ENCODE measurements at places on chromosomes 3 and 15.

DNA sequence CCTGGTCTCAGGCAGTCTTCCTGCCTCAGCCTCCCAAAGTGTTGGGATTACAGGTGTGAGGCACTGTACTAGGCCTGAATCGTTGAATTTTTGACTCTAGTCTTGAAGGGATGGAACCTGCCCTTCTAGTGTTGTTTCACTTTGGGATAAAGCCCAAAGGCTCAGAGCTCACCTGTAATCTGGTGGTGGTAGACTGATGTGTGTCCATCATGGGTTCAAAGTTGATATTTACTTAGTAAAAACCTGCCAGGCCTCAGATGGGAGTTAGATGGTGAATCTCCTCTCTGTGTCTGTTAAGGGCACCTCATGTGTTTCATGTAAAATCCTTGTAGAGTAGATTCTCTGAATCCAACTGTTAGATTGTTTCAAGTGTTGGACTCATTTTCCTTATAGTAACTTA lies 41.1 kb downstream of the FNDC3B start:
- no peak for DNase-seq

GRCh38 chr3:127964816-127965215 lies 49.8 kb downstream of the KBTBD12 start:
- no peak for DNase-seq

- no peak for DNase-seq
Observed at GRCh38 chr3:31841515-31841914, 139.5 kb downstream of the OSBPL10 start.

- no peak for DNase-seq
Observed at GRCh38 chr15:72354496-72354895, 21.3 kb downstream of the HEXA start.

GRCh38 chr3:156024904-156025533 lies 95.4 kb upstream of the KCNAB1 start:
- DNase-seq, result no peak

- peak; percentile 2 for DNase-seq
Observed at GRCh38 chr3:120460862-120461261, 10.1 kb upstream of the FSTL1 start.

DNA sequence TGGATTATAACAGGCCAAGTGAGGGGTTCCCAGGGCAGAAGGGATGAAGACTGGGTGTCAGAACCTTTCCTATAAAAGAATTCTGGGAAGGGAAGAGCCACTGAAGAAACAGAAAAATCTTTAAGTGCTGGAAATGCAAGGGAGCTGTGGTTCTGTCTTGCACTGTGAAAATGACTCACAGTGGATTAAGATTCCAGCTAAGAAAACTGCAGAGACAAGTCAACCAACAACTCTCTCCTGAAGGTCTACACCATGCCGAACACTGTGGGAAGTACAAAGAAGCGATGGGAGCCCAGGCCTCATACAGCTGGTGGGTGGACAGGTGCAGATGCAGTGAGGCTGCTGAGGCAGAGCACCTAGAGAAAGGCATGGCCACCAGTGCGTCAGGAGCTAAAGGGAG lies 27.7 kb downstream of the ZDHHC3 start:
- DNase-seq, result no peak

- no peak for DNase-seq
Observed at GRCh38 chr3:192795021-192795420, 67.7 kb upstream of the FGF12 start.

DNA sequence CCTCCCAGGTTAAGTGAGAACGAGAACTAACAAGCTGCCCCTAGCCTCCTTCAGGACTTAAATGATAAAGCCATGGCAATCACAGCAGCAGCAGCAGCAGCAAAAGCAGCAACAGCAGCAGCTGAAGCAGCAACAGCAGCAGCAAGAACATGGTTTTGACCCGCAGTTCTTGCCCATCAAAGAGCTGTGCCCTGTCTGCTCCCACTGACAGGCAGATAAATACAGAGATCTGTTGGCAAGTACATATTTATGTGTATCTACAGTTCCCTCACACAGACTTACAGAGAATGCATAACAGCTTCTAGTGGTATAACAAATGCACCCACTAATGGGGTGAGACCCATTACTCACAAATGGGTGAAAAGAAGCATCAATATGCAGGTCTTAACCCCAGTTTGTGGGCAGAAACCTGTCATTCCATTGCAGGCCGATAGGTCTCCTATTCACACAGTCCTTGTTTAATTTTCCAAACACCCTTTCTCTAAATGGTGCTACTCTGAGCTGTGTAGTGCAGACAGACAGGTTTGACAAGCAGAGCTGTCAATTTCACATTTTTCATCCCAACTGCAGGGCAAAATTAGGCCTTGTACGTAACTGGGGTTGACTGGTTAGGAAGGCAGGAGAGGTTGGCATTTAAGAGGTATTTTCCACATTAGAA lies 316.3 kb downstream of the TIGIT start:
- no peak for DNase-seq

DNA sequence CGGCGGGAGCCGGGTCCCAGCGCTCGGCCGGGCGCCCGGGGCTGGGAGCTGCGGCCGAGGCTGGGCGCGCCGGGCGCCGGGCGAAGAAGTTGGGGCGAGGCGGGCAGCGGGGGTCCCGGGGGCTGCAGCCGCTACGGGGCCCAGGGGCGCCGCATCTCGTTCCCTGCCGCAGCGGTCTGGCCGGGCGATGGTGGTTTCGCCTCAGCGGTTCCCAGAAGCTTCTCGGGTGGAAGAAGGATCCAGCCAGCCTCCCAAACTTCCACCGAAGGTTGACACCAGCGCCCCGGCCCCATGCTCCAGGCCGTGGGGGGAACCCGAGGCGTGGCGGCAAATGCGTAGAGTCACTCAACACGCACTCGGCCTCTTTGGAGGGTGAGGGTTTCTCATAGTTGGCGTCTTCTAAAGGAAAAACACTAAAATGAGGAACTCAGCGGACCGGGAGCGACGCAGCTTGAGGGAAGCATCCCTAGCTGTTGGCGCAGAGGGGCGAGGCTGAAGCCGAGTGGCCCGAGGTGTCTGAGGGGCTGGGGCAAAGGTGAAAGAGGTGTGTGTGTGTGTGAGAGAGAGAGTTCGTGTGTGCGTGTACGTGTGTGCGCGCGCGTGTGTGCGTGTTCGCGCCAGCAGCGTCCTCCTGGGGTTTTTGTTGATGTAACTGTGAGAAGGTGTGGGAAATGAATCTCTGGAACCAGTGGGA lies 940 bp downstream of the BOC start:
- no peak for DNase-seq

DNA sequence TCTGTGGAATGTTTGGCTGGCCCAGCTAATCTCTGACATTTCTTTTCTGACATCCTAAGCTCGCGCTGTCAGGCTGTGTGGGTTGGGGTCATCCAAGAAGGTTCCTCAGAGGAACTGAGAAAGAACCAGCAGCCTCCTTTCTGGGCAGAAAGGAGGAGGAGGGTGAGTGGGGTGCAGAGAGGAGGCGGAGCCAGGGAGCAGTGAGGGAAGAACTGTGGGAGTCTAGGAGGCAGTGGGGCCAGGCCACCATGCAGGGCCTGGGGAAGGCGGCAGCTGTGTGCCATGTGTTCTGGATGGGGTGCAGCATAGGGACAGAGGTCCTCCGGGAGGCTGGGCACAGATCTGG lies 5.3 kb downstream of the SEMA7A start:
- DNase-seq, result no peak

- DNase-seq, result no peak
Observed at GRCh38 chr3:59699648-59700320, 650.0 kb upstream of the CFAP20DC start.

GRCh38 chr15:51075364-51075763 lies 19.3 kb downstream of the TNFAIP8L3 start:
- DNase-seq, result peak; percentile 24

DNA sequence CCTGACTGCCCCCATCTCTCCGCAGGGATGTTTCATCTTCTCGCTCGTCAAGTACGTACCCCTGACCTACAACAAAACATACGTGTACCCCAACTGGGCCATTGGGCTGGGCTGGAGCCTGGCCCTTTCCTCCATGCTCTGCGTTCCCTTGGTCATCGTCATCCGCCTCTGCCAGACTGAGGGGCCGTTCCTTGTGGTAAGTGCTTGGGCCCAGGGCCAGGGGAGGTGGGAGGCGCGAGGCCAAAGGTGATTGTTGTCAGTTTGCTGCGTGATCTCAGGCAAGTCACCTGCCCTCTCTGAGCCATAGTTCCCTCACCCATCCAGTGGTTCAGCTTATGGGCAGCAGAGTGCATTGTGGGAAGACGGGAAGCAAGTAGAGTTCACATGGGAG lies 58.5 kb downstream of the GRIP2 start:
- DNase-seq, result no peak

DNA sequence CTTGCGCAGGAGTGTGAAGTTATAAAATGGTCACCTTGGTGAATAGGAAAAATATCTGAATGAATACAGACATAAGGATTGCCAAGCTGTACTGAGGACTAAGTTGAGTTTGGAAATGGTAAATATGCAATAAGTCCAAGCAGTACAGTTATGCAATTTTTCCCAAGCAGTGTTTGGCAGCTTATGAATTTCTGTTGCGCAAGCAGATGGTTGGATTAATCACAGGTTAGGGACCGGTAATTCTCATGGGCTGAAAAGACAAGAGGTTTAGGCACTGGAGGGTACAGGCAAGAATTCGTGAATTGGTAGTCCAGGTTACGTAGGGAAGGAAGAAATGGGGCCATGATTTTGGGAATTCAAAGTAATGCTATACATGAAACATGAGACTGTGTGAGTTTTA lies 210.3 kb downstream of the RAP2B start:
- no peak for DNase-seq

- DNase-seq, result no peak
Observed at GRCh38 chr3:149506540-149506939, 32.0 kb downstream of the TM4SF4 start.

DNA sequence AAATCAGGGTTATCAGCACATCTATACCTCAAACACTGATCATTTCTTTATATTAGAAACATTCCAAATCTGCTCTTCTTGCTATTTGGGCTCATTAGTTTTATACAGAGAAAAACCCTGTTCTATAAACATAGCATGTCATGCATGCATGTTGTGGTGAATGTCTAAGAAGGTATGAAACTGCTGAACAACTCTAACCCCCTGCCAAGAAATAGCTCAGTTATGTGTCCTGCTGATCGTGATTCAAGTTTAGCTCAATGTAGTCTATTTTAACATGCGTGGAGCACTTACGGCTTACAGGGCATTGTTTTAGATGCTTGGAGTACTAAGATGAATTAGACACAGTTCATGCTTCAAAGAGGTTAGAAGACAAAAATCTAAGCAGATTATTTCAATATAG lies 35.8 kb downstream of the MYH15 start:
- no peak for DNase-seq

DNA sequence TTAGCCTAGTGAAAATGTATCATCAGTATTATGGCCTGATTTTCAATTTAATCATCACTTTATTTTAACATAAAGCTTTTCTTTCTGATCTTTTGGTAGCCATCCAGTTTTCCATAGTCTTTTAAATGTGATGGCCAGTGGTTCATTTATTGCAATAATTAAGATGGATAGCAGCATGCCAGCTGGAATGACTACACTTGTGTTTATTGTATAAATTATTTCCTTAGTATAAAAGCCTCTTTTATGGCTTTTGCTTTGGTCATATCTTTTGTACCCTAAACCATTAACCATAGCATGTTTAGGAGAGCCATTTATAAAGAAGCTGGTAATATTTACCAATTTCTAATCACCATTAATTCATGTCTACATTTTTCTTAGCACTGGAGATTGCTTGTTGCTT lies 31.7 kb downstream of the ALCAM start:
- DNase-seq, result no peak

DNA sequence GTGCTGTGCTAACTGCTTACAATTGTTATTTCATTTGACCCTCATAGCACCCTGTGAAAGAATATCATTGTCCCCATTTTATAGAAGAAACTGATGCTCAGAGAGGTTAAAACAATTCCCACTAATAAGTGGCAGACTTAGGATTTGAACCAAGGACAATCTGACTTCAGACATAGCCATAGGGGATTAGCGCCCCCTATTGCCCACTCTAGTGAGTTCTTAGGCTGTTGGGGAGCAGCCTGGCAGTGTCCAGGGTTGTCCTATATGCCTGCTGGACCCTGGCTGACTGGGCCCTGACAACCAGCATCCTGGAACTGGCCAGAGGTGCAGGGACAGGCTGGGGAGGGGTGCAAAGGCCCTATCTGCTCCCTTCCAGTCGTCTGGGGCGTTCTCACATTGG lies 15.4 kb downstream of the DPH3 start:
- DNase-seq, result no peak

DNA sequence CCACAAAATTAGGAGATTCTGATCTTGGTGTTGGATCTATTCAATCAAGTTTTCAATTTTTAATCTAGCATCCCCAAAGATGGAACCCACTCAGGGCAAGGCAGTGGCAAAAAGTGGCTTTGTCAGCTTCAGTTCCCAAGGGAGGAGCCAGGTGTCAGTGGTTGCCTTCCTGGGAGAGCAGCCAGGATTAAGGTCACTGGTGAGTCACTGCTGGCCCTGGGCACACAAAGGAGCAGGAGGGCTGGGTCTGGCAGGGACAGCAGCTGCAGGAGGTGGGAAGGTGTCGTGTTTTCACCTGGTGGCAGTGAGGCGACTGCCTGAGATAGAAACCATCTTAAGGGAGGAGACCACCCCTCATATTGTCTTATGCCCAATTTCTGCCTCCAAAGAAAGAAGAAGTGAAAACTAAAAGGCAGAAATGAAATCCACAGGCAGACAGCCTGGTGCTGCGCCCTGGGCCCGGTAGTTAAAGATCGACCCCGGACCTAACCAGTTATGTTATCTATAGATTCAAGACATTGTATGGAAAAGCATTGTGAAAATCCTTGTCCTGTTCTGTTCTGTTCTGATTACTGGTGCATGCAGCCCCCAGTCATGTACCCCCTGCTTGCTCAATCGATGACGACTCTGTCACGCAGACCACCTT lies 5.9 kb upstream of the KLHL25 start:
- DNase-seq, result no peak

DNA sequence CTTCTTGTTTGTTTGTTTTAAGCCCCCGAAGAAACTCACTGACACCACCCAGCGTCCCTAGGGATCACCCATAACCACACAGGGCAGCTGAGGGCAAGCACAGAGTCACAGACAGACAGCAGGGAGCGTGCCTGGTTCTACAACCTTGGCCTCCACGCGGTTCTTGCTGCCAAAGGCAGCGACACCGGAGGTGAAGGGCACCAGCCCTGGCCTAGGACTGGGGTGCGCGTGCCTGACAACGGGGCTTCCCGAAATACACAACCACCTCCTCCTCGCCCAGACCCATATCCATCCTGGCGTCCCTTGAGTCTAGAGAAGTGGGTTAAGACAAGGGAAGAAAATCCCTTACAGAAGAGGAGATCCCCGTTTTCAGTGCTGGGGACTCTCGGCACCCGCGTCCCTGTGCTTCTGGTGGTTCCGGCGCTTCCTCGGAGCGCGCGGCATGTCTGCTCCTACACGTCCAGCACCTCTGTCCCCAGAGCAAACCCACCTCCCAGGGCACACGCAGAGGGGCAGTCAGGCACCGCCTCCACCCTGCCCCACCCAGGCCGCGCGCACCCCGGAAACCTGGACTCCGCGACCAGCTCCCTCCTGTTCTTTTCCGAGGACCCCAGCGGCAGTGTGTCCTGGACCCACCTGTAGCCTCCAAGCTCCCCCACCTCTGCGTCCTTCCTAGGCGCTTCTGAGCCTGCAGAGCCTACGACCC lies 911 bp downstream of the RFTN1 start:
- DNase-seq, result no peak

- DNase-seq, result no peak
Observed at GRCh38 chr3:29374226-29374625, 93.4 kb downstream of the RBMS3 start.

GRCh38 chr3:187799942-187800641 lies 54.8 kb upstream of the BCL6 start:
- no peak for DNase-seq

- no peak for DNase-seq
Observed at GRCh38 chr3:103295974-103296570, 861.3 kb downstream of the ZPLD1 start.

- DNase-seq, result no peak
Observed at GRCh38 chr3:43055806-43056770, 49.8 kb downstream of the POMGNT2 start.
